Muscle of back (tissue), 13 donors: ENCODE measurements at places on chromosomes 16 and 17.

GRCh38 chr16:50599494-50599893 is 51.3 kb downstream of the NKD1 start:
- DNase-seq, result no peak

DNA sequence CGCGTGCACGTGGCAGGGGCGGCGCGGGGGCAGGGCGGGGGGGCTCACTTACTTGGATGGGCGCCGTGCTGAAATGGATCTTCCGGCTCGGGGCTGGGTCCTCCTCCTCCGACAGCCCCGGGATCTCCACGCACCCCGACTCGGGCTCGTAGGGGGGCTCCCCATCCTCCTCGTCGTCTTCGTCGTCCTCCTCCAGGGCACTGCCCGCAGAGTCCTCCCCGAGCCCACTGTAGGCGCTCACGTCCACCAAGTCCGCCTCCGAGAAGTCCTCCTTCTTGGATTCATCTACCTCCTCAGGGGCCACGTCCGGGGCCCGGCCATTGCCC is 1.4 kb downstream of the PPP1R9B start:
- peak; percentile 63 for DNase-seq

DNA sequence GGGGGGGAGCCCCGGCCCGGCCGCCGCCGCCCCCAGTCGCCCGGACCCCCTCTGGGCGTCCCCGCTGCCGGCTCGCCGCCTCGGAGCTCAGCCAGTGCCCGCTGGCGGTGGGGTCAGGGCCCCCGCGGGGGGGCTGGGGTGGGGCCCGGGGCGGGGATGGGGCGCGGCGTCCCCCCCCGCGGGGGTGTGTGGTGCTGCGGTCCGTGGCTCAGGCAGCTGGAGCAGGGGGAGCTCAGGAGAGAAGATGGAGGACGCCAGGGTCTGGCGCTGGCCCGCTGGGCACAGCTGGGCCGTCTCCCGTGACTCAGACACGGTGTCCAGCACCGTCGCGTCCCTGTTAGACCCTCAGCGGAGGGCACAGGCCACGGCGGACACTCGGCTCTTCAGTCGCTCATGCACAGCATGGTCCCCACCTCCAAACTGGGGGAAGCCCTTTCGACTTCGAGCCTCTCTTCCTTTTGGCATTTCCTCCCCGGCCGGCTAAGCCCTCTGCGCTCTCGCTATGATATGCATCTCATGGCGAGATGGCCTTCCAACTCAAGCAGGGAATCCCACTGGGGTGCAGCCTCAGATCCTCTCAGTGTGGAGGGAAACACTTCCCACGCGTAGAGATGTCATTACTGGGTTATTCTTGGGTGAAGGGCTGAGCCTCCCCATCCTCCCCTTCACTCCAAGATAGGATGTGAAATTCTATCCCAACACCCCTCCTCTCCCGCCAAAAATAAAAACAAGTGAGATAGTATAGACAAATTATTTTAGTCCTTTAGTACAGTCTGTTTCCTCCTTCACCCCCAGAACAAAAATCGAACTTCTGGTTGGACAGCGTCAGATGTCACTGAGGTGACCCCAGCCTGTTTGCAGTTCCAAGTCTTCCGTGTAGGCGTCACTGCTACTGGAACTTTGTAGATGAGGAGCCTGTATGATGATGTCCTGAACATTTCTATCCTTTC is 522 bp upstream of the VEZF1 start:
- peak; percentile 93 for DNase-seq

DNA sequence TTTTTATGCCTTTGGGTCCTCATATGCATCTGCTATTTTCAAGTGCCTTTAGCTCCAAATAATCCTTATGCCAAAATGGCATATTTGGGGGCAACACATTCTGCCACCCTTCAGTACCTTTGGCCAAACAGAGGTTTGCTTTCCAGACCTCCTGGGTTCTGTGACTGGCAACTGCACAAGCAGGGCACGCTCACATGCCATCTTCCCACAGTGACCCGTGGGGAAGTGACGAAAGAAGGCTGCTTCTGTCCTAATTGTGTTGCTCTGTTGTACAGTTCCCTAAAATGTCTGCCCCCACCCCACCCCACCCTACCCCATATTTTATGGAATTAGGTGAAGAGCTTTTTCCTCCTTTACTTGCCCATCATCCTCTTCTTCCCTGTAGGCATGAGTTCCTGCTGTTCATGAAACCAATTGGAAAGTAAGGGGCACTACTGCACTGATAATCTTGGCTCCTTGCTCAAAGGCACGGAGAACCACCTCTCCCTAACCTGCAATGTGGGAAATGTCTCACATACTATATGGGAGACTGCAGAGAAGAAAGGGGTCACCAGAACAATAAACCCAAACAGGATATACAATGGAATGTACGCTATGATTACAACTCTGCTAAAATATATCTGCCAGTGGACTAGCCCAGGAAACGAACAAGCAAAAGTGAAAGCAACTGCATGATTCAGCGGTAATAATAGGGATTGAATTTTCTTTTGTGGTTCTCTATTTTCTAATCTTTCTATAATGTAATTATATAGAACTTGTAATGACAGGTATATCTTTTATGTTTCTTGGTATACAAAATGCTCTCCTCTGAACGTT is 3.3 kb upstream of the SLFN12L start:
- no peak for DNase-seq

DNA sequence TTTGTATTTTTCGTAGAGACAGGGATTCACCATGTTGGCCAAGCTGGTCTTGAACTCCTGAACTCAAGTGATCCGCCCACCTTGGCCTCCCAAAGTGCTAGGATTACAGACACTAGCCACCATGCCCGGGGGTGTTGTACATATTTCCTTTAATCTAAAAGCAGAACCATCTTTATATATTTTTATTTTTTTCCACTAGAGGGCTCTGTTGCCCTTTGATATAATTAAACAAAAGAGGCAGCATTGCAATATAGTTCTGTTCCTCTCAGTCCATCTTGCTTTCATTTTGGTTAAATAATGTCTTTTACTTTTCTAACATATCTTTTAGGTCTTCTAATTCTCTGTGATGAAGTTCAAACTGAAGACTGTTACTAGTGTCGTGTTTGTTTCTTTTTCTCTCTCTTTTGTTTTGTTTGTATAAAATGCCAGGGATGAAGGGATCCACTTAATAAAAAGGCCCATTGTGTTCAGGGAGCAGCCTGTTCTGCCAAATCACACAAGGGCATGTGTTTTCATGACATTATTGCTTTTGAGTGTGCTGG is 23.4 kb downstream of the WWOX start:
- peak; percentile 56 for DNase-seq

DNA sequence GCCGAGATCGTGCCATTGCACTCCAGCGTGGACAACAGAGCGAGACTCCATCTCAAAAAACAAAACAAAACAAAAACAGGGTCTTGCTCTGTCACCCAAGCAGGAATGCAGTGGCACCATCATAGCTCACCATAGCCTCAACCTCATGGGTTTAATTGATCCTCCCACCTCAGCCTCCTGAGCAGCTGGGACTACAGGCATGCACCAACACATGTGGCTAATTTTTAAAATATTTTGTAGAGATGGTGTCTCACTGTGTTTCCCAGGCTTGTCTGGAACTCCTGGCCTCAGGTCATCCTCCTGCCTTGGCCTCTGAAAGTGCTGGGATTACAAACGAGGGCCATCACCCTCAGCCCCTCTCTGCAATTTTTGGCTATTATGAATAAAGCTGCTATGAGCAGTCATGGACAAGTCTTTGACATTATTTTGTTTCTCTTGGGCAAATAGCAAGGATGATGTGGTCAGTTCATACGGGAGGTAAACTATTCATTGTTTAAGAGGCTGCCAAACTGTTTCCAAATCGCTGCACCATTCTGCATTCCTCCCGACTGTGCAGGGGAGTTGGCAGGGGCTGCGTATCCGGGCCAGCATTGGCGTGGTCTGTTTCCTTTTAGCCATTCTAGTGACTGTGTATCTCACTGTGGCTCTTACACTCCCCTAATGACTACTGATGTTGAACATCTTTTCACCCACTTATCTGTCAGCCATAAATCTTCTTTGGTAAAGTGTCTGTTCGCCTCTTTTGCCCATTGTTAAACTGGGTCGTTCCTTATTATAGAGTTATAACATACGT is 21.1 kb downstream of the EIF4A3 start:
- DNase-seq, result no peak

DNA sequence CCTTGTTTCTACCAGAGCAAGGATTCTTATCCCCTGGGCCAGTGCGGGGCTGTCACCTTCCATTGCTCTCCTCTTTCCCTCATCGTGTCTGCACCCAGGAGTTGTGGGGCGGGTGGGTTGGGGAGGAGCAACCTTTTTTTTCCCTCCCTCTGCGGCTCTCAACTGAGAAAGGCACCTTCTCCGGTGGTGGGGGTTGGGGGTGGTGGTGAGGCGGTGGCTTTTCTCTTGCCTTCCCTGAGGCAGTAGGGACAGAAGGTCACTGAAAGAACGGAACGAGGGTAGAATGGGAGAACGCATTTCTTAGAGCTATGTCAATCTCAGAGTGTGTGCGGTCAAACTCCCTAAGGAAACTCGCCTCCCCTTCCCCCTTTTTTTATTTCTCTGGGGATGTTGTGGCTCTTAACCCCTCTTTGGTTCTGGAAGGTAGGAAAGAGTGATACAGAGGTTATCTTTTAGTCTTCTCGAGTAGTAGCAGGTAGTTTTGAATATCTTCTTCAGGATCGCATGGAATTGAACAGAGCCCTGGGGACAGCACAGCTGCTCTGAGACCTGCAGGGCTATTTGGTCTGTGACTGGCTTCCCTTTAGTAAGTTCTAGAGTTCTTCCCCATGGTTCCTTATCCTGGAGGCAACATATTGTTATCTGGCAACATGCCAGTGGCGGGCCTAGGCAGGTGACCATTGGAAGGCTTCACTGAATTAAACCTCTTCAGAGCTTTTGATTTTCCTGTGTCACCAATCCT is 994 bp downstream of the CLTC start:
- DNase-seq, result peak; percentile 48

GRCh38 chr17:49496867-49497147 is 1.7 kb downstream of the NGFR start:
- no peak for DNase-seq

GRCh38 chr17:10149573-10150399 is 48.6 kb downstream of the GAS7 start:
- DNase-seq, result no peak

GRCh38 chr17:29378500-29378899 is 11.7 kb upstream of the TAOK1 start:
- DNase-seq, result no peak

GRCh38 chr16:86508947-86509758 is 1.2 kb upstream of the FOXF1 start:
- peak; percentile 75 for DNase-seq

- DNase-seq, result no peak
These were observed 159.9 kb upstream of the EEF2KMT start for GRCh38 chr16:5257462-5257861.

DNA sequence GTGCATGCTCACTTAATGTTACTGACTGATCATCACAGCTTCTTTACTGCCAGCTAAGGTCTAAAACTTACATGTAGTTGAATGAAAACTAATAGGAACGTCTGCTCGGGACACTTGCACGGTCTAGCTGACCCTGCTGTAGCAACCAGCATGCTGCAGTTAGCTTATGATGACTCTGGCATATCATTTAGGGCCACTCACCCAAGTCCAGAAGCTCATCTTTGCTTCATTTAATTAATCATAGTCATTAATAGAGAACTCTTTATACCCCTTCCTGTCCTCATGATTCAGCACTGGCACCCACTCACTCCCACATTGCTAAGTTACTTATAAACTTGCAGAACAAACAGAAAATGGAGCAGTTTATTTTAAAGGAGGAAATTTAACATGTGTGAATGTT is 136.3 kb downstream of the NLK start:
- DNase-seq, result no peak

GRCh38 chr16:53090286-53090590 is 35.4 kb downstream of the CHD9 start:
- DNase-seq, result no peak

GRCh38 chr16:56903866-56904265 is 28.1 kb upstream of the HERPUD1 start:
- no peak for DNase-seq

DNA sequence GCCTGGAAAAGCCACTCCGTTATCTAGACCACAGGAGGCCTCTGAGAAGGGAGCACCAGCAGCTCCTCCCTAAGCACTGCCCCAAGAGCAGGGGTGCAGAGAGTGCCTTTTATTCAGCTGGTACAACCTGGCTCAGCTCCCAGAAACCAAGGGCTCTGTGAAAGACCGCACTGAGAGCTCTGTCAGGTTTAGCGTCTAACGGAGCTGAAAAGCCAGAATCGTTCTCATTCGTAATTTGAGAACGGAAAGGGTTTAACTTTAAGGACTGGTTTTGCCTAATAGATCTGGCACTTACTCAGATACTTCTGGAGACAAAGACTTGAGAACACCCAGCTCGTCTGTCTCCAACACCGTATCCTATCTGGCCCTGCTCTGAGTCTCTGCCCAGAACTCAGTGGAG is 13.5 kb downstream of the MPG start:
- DNase-seq, result no peak

- no peak for DNase-seq
These were observed 39.2 kb upstream of the ABCC12 start for GRCh38 chr16:48194828-48195556.

DNA sequence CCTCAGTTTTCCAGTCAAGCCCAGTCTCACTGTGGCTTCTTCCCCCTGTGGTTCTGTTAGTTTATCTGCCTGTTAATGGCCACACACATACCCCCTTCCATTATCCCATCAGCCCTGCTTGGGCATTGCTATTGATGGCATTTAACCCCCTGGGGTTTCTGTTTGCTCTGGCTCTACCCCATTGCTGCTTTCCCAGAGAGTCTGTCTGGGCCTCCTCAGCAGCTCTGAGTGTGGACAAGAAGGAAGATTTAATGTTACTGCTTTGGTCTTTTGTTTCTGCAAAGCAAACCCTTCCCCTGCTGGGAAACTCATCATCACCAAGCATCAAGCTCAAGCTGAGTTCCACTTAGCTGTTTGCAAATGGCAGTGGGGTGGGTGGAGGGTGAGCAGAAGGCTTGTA is 162.7 kb downstream of the CCT6B start:
- DNase-seq, result no peak

DNA sequence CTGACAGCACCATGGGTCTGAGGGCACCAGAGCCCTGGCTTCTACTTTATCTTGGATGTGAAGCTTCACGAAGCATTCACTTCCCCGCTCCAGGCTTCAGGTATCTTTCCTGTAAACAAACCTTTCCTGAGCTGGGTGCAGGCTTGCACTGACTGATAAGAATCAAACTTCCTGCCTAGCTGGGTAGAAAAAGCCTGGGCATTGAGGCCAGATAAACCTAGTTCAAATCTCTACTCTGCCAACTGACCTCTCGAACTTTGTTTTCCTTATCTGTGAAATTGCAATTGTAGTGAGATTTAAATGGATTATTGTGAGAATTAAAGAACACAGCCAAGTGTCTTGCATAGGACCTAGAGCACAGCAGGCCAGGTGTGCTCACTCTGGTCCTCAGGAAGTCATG is 2.9 kb upstream of the TMEM208 start:
- no peak for DNase-seq

DNA sequence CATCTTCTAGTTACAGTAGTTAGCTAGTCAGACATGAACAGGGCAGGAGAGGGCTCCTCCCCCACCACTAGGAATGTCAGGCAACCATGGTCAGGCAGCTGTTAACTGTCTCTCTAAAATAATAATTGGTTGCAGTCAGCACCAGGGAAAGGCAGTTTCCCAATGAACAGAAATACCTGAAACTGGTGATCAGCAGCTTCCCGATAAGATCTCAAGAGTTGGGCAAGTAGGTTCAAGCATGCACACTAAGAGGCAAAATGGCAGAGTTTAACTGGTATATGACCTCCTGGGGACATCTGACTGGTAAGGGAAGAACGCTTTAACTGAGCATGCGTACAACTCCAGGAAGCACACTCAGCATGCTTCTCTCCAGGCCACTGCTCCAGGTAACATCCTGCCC is 12.6 kb upstream of the XYLT1 start:
- no peak for DNase-seq
